ENCODE measurements at places on chromosomes 2 and 18. TPM values are rescaled to one million over a fixed set of nuclear protein-coding genes. Genes with fewer than 3 reads are reported as not detected.

DNA sequence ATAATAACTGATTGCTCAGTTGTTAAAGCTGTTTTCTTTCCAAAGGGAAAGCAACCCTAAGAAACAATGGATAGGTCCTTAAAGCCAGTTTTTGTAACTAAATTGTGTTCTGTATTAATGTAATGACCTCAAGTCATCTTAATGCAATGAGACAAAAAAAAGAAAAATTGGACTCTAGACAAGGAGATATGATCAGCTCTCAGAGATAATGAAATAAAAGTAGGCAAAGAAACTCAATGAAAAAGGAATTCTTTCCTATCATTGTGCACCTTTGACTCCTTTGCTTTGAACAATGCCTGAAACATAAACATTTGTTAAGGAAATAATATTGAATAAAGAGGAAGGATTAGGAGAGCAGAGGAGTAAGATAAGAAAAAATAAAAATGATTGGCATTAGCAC, 86.1 kb downstream of the RIT2 start:
- no peak for DNase-seq

DNA sequence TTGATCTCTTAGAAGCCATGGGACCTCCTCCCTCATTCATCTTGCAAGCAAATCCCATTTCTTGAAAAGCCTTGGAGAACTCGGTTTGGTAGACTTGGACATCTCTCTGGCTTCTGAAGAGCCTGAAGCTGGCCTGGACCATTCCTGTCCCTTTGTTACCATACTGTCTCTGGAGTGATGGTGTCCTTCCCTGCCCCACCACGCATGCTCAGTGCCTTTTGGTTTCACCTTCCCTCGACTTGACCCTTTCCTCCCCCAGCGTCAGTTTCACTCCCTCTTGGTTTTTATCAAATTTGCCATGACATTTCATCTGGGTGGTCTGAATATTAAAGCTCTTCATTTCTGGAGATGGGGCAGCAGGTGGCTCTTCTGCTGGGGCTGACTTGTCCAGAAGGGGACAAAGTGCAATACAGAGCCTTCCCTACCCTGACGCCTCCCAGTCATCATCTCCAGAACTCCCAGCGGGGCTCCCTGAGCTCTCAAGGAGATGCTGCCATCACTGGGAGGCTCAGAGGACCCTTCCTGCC, 20.0 kb downstream of the FOSL2 start:
- DNase-seq = no peak

UGT1A3 gene
- not detected for polyA plus RNA-seq

ZNF513 gene
- polyA plus RNA-seq = 3.5 TPM

ALPI gene
- not detected for polyA plus RNA-seq

NDUFS1 gene
- polyA plus RNA-seq = 91.7 TPM

DNA sequence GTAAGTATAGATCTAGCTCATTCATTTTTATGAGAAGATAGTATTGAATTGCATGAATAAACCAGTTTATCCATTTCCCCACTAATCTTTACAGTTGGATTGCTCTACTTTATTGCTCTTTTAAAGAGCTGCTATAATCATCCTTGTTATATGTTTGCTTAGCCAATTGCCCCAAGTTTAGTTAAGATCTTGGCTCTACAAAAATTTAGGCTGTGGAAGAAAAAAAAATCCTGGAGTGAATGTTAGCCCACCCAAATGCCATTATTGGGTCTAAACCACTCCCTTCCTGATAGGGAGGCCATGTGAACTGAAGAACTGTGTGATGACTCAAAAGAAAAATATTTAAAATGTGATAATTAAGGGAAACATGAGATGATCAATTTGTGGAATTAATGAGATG, 2.9 kb downstream of the ALS2 start:
- no peak for DNase-seq

DNA sequence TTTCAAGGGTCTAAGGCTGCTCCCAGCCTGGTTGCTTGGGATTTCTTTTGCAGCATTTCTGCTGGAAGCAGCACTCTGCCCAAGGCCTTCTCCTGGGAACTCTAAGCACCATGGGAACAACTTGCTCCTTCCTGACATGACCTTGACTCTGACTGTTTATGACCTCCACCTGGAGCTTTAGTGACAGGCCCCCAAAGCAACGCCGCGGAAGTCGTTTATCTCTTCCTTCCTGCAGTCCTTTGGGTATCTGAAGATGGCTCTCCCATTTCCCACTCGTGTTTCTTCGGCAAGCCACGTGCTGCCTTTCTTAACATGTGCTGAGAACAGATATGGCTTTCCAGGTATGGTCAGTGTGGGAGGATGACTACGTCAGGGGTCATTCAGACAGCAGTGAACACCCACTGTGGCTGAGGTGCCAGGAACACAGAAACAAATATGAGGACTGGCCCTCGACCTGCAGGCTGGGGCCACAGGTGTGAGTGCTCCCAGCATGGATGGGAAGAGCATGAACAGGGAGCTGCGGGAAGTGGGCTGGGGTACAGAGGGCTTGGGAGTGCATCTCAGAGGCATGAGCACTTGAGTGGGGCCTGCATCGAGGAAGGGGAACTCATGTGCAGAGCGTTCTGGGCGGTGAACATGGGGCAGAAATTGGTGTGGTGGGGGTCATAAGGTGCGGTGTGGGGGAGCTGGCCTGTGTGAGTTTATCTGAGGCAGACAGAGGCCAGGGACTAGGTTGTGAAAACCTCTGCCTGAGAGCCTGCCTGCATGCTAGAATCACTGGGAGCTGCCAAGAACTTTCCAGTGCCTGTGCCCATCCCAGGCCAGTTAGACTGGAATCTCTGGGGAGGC, 140.5 kb downstream of the TSN start:
- no peak for DNase-seq

DNA sequence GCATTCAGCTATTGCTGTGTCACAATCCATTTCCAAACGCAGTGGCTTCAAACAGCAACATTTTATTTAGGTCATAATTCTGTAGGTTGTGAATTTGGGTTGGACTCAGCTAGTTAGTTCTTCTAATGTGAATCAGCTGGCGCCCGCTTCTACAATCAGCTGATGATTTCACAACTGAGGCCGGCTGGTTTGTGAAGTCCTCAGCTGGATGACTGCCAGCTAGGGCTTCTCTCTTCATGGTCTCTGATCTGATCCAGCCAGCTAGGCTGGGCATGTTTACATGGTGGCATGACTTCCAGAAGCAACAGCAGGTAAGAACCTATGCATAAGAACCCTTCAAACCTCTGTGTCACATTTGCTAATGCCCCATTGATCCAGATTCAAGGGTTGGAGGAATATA, 172.0 kb downstream of the SLC4A10 start:
- DNase-seq = no peak

DNA sequence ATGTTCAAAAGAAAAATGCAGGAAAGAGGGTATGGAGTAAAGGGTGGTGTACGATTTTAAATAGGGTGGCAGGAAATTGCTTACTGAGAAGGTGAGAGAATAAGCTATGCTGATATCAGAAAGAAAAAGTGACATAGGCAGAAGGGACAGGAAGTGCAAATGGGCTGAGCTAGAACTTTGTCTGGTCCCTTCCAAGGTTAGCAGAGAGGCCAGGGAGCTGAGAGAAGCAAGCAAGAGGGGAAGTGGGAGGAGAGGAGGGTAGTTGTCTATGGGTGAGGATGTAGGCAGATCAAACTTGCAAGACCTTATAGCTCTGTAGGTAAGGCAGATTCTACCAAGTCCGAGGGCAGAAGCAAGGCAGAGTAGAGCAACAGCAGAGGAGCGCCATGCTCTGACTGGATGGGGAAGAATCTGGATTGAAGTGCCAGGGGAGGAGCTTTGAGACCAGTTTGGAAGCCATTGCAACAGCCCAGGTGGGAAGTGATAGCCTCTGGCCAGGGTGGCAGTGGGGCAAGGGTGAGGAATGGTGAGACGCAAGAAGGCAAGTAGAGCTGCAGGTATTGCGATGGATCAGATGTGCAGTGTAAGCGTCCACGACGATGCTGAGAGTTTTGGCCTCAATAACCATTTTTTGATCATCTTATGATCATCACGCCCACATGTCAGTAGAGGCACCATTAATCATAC, 134.4 kb upstream of the APCDD1 start:
- no peak for DNase-seq

DHRS9 gene
- polyA plus RNA-seq = not detected

- no peak for DNase-seq
These were observed 39.9 kb downstream of the TMEM247 start for GRCh38 chr2:46519265-46519664.

GRCh38 chr2:8984855-8985254, 18.6 kb downstream of the MBOAT2 start:
- no peak for DNase-seq

- DNase-seq = no peak
These were observed 54.3 kb downstream of the TMX3 start for GRCh38 chr18:68660354-68661183.

- DNase-seq = peak; percentile 36
These were observed 222.5 kb upstream of the COPS8 start for GRCh38 chr2:236862961-236863728.

DNA sequence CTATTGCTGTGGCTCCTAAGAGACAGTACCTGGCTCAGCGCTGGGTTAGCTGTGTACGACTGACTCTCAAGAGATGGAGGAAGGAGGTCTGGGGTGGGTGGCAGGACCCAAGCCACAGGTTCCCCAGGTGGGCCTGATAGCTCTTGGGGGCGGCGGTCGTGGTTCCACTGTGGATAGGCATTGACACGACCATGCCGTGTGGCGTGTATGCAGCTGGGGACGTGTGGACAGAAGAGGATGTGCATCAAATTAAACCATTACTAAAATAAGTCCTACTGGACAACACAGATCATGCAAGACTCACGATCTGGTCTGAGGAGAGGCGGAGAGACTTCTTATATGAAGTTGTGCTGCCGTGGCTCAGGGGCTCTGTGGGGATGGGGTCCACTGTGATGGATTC, 78.1 kb downstream of the EMILIN2 start:
- no peak for DNase-seq

DNA sequence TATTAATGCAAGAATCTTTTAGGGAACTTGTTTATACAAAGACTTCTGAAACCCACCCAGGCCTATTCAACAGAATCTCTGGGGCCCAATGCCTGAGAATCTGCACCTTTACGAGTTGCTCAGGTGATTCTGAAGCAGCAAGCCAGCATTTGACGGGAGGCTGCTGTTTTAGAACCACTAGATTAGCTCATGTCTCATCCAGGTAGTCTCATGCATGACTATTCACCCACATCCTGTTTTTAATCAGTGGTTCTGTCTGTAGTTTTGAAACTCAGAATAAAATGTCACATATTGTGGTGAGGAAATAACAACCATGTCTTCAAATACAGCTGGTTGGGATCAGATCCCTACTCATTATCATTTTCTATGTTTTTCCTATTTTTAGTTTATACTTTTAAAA, 39.5 kb downstream of the CYTIP start:
- peak; percentile 85 for DNase-seq

DNA sequence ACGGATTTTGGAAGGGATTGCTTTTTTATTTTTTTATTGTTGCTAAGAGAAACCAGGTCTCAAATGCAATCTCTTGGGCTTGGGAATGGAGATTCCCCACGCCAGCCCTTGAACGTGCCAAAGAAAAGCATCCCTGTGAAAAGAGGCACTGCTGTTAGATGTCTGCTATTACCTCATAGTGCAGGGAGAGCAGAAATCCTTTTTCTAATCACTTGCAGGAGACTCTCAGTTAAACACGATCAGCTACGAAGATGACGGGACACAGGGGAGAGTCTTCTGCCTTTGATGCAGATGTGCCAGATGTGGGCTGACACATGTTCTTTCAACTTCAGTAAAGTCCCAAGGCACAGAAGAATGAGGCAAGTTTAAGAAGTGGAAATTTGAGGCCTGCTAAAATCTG, 381.6 kb upstream of the TRIB2 start:
- no peak for DNase-seq

TMBIM1 gene
- polyA plus RNA-seq = 27.0 TPM

DNA sequence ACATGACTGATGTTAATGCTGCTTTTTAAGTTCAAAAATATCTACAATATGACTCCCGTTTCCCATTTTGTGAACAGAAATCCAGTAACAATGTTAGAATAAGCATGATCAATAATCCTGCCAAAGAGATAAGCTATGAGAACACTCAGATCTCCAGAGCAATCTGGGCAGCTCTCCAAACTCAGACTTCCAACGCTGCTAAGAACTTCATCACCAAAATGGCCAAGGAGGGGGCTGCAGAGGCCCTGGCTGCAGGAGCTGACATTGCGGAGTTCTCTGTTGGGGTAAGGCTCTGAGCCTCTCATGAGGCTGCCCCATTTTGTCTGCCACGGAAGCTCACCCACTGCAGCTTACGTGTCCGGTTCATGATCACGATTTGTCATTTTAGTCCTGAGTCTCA, 68.4 kb downstream of the UGGT1 start:
- DNase-seq = no peak

DNA sequence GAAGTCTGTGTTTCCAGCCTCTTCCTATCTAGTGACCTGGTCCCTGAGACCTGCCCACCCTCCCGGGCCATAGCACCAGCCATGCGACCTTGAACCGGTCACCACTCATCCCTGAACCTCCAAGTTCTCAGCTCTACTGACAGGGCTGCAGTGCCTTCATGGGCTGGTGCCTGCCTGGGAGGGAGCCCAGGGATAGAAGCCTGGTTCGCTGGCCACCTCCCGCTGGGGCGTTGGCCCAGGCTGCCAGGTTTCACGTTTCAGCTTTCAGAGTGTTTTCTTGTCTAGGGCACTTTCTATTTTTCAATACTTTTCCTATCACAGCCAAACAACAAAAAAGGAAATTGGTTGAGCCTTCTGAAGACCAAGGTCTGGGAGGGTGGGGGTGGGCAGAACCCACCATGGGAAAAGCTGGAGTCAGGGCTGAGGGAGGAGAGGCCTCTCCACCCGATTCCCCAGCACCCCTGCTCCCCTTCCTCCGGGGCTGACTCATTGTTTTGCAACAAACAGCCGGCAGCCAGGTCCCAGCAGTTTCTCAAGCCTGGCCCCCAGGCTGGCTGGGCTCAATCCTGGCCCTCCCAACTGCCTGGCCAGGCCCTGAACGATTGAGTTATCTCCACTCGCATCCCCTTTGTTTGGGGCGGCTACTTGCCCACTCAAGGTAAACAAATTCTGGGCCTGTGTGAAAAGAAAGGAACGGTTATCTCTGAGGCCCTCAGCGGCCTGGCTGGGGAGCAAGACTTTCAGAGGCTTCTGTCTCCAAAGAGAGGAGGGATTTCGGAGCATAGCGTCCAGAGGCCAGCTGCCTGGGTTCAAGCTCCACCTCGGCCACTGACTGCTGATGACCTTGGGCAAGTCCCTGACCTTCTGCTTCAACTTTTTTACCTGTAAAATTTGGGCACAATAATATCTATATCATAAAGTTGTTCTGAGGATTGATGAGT, 47.5 kb downstream of the ZFP36L2 start:
- DNase-seq = no peak

DNA sequence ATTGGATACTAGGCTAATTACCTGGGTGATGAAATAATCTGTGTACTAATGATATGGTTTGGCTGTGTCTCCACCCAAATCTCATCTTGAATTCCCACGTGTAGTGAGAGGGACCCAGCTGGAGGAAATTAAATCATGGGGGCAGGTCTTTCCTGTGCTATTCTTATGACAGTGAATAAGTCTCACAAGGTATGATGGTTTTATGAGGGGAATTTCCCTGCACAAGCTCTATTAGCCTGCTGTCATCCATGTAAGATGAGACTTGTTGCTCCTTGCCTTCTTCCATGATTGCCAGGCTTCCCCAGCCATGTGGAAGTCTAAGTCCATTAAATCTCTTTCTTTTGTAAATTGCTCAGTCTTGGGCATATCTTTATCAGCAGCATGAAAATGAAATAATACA, 394.1 kb upstream of the SYT4 start:
- no peak for DNase-seq
